ENCODE measurements at places on chromosomes 5 and 9.
A peak's percentile ranks its signal among the peaks of the same experiment; 100 is the strongest.

DNA sequence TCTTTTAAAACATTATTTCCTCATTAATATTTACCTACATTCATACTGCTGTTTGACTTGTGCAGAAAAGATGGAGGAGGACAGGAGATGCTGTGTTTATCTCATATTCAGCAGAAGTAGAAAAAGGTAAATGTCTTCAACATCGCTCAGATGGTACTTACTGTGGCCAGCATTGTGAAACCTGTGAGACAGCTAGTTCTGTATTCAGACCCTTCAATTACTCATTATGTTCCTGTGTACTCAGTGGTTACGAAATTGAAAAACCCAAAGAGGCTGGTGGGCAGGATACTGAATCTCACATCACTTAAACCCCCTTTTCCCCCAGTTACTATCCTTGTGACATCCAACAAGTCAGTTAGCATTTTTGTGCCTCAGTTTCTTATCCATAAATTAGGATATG lies 216.0 kb downstream of the KDM4C start:
- no peak for DNase-seq

DNA sequence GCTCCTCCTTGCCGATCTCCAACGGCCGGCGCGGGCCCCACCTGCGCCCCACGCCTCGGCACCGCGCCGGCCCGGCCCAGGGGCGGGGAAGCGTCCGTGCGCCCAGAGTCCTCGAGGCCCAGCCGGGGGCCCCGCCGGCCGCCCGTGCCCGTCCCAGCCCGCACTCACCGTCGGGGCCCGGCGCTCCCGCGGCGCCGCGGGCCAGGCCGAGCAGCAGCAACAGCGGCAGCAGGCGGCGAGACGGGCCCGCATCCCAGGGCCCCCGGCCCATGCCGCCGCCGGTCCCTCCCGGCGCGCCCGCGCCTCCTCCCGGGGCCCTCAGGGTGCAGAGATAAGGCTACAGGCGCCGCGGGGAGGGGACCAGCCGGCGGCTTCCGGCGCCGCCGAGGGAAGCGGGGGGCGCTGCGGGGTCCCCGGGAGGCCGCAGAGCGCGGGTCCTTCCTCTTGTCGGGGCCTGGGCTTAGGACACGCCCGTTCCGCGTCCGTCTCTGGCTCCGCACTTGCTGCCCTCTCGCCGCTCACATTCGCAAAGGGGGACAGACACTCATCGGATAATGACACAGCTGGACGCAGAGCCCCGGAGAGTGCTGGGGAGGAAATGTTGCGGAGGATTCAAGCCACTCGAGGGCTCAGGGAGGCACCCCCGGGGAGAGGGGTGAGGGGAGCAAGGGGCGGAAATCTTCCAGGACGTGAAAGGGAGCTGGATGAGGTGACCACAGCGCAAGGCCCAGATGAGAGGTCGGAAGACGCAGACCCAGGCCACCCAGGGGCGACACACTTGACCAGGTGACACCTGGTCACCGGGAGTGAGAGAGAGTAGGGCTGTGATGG lies at the start of gene SUSD1:
TSS of gene SUSD1 (minus strand) at position 333 of the 831 bp plus-strand sequence. CDS start at position 271, 62 bp downstream.
- peak; percentile 36 for DNase-seq

- no peak for DNase-seq
Measured at GRCh38 chr5:89597878-89598277, 714.9 kb upstream of the MEF2C start.

- no peak for DNase-seq
Measured at GRCh38 chr9:126703866-126704156, 90.1 kb downstream of the LMX1B start.

Measured in EH (cell line).